ENCODE measurements at places on chromosomes 2 and 18.

- no peak for DNase-seq
Measured at GRCh38 chr2:96537734-96538486, 1.4 kb downstream of the ARID5A start.

DNA sequence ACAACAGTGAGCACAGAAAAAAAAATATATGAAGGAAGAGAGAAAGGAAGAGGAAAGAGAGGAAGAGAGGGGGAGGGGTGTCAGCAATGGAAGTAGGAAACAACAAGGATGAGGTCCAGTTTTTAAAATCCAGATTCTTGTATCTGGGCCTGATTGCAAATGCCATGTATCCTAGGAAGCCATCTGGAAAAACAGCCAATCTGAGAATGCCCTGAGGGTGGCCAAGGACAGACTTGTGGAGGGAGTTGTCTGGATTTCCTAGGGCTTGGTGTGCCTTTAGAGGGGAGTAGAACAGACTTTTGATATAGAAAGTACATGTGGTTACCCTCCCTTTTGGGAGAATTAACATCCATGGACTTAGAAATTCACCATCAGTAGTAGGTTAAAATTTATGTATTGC is 47.1 kb downstream of the PRKCE start:
- DNase-seq: no peak

DNA sequence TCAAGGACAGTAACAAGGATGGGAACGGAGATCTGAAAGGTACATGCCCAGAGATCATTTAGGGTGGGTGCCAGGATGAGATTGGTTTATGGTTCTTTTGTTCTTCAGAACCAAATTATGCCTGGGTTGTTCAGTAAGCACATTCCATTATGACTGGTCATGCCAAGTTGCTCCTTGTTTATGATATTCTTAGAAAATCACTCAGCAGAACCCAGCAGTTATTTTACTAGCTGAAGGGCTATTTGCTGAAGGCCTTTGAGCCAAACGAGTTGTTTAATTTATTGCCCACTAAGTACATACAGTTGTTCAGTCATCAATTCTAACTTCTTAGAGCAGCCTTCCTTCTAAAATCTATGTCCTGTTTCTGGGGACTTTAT is 635 bp downstream of the SLC3A1 start:
- no peak for DNase-seq

DNA sequence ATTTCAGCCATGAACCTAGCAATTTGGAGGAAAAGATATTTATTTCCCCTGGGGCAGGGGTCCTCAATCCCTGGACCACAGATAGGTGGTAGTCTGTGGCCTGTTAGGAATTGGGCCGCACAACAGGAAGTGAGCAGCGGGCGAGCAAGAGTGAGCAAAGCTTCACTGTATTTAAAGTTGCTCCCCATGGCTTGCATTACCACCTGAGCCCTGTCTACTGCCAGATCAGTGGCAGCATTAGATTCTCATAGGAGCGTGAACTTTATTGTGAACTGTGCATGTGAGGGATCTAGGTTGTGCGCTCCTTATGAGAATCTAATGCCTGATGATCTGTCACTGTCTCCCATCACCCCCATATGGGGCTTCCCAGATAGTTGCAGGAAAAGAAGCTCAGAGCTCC is 127.6 kb downstream of the ICOS start:
- DNase-seq: no peak

GRCh38 chr18:79626905-79627749 is 52.5 kb upstream of the CTDP1 start:
- DNase-seq: no peak

DNA sequence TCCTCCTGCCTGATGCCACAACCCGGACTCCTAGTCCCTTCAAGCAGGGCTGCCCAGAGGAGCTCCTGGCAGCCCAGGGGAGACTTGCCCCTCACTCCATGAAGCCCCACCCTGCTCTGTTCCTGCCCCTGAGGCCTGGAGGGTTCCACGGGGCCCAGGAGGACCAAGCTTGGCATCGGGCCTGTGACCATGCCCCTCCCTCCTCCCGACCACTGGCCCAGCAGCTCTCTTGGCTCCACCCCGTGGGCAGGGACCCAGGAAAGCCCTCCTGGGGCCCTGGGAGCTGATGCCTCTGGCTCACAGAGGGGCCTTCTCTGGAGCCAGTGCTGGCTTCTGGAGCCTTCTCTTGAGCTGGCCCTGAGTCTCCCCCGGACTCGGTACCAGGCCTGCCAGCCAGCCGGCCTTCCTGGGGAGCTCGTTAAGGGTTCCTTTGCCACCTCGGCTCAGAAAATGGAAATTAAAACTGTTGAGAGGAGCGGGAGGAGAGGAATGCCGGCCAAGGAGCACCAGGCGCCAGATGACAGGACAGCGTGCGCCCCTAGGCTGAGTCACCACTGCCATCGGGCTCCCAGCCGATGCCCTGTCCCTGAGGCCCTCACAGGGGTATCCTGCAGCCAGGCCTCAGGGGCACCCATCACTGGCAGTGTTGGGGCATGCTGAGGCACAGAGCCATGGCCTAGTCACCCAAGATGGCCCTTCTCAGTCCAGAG is 40.6 kb upstream of the SNED1 start:
- peak; percentile 23 for DNase-seq

- DNase-seq: no peak
Measured at GRCh38 chr2:33015421-33016142, 68.8 kb downstream of the LTBP1 start.

DNA sequence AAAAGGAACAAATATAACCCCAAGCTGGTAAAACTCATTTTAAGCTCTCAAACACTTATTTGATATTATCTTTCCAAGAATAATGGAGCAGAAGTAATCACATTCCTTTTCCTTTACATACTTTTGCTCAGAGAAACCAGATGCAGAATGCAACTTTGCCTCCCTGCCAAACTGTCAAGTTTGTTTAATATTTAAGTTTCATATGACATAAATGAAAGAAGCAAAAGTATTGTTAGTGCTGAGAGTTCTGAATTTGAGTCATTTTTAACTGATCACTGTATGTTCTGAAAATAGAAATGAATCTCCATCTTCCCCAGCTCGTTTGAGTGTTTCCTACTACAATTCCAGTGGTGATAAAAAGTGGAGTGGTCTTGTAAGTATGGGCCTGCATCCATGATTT is 423.4 kb downstream of the PID1 start:
- DNase-seq: no peak

GRCh38 chr2:40457837-40458236 is 5.9 kb upstream of the SLC8A1 start:
- no peak for DNase-seq

DNA sequence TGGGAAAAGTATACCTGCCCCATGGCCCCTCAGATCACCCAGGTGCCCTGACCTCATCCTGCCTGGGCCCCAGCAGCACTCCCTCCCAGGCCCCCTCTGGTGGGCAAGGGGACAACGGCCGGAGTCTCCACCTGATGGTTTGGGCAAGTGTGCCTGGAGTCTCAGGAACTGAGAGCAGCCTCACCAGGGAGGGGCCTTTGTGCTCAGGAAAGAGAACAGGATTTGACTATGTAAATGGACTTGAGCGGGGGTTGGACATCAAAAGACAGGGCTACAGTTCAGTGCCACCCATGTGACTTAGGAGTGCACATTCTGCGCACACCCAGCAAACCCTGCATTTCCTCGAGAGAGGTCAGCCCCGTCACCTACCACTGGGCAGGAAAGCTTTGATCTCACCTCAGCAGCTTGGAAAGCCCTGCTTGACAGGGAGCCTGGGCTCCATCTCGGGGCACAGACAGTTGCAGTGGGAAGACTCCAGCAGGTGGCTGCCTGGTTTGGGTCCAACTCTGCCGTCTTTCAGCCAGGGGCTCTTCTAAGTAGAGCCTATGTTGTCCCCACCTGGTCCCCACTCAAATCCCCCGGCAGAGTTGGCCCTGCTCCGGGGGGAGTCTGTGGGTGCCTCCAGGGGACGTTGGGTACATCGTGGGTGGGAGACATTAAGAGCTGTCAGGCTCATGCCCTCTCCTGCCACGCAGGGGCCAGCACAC is 3.3 kb downstream of the INPP5D start:
- DNase-seq: no peak

DNA sequence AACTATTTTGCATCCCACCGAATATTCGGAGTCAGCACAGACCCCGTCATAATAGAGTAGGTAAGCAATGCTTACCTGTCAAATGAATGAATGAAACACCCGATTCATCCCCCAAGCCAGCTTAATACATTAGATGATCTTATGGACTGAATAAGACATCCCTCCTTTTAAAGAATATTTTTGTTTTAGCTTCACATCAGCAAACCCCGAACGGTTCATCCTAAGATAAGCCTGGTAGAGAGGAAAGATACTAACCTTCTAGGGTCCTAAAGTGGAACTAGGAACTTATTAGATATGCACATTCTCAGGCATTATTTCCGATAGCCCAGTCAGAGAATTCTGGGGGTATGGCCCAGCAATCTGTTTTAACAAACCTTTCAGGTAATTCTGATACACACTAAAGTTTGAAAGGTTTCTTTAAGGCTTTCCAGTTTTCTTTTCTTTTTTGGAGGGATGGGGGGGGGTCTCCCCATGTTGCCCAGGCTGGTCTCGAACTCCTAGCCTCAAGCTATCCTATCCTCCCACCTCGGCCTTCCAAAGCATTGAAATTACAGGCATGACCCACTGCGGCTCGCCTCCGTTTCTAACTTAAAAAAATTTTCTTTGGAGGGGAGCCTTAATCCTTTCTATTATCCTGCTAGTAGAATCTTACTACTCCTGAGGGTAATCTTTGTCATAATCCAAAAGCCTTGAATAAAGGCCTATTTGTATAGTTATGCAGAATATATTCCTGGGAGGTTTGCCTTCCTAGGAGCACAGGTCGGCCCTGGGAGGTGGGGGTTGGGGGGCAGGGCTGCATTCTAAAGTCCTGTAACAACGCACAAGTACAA is 1.0 kb upstream of the ACTR3 start:
- DNase-seq: no peak

- no peak for DNase-seq
Measured at GRCh38 chr2:162060532-162060931, 13.5 kb downstream of the DPP4 start.

DNA sequence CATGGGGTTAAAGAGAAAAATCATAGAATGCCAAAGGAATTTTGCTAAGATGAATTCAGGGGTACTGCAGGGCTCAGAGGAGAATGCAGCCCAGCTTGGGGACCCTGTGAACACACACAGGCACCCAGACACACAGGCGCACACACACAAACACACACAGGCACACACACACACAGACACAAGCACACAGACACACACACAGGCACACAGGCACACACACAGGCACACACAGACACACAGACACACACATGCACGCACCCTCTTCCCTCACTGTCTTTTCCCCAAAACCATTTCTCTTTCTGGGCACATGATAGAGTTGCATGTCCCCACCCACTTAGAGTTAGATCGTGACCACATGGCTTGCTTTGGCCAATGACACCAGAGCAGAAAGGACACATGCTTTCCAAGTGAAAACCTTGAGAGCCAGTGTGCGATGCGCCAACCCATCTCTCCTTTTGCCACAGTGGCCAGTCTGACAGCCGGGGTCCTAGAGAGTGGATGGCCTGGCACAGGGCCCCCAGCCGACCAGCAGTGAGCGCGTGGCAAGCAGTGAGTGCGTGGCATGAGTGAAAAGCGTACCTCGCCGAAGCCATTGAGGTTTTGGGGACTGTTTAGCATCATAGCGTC is 163.3 kb downstream of the KLHL29 start:
- no peak for DNase-seq

DNA sequence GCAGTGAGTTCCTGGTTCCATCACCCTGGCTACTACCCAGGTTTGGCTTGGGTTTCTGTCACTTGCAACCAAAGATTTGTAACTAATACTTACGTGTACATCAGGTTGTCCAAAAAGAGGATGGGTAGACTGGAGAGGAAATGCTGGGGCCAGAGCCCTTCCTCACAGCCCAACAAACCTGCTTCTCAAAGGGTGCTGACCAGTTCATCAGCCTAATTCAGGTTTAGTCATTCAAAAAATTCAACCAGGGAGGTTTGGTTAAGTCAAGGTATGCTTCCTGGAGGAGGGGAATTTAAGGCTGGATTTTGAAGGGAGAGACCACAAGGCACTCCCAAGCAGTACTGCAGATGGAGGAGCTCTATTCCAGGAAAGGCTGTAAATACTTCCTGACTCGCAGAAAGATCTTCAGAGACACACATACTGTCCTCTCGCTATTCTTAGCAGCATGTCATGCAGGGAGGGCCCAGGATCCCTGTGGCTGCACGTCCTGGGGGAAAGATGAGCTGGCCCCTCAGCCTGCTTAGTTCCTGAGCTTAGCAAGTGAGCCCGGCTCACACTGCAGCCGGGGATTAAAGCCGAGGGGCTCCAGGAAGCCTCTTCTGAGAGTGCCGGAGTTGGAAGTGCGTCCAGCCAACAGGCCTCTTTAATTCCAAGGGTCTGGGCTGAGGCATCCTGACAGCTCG is 40.0 kb upstream of the BIN1 start:
- no peak for DNase-seq

GRCh38 chr18:78240627-78241252 is 738.9 kb upstream of the SALL3 start:
- DNase-seq: no peak

DNA sequence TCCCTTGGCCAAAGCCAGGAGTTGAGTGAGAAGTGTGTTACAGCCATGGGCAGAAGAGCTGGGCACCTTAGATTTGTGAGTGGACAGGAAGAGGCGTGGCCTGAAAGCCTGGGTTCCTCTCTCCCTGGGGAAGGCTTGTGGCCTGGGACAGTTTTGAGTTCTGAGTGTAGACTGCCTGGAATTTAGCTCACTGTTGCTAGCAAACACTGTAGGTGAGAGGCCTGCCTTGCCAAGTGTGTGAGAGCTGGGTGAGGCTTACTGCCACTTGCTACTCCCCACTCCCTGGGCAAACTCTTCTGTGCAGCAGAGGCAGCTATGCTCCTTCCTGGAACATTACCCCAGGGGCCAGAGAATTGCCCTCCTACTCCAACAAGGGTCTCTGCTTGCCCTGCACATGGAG is 150.0 kb upstream of the GALNT5 start:
- no peak for DNase-seq

DNA sequence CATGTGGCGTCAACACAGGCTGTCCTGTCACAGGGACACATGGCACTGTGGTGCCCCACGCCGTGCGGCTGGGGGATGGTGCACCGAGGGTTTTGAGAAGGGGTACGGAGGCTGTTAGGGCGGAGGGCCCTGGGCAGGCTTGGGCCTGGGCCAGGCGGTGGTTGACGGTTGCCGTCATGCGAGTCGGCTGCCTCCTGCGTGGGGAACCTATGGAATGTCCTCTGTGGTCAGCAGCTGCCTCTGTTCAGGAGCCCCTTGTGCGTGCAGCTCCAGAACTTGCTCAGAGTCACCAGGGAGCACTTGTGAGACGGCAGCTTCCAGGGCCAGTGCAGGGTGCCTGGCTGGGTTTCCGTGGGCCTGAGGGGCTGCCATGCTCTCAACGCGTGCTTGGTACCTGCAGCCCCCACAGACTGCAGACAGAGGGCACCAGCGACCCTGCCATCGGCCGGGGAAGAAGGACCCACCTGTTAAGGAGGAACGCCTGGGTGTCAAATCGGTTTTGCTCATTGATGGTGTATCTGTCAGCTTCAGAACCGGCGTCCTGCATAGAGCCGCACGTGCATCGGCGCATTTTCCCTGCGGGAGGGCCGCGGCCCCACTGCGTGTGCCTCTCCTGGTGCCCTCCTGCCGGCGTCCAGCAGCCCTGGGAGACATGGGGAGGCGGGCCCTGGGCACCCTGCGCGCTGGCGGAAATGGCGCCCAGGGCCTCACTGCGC is 10.0 kb upstream of the D2HGDH start:
- no peak for DNase-seq
